ENCODE measurements at places on chromosomes 2 and 18.
A peak's percentile ranks its signal among the peaks of the same experiment; 100 is the strongest.

- no peak for DNase-seq
These were observed 489.8 kb downstream of the RNF144A start for GRCh38 chr2:7407001-7407400.

DNA sequence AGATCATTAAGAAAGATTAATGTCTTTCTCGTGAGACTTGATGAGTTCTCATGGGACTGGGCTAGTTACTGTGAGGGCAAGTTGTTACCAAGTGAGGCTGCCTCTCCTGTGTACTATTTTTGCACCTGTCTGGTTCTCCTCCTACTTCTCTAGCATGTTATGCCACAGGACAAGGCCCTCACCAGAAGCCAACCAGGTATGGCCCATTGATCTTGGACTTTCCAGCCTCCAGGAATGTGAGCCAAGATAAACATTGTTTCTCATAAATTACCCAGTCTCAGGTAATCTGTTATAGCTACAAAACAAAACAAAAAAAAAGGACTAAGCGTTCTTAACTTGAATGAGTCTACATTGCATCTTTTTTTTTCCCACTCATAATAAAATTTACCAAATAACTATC is 184.1 kb downstream of the CDH7 start:
- no peak for DNase-seq

GRCh38 chr18:23504720-23505119 is 1.4 kb downstream of the RMC1 start:
- DNase-seq = no peak

- DNase-seq = no peak
These were observed 54.2 kb upstream of the GAREM2 start for GRCh38 chr2:26118682-26119081.

- DNase-seq = no peak
These were observed 51.3 kb upstream of the CERS6 start for GRCh38 chr2:168404764-168405163.

DNA sequence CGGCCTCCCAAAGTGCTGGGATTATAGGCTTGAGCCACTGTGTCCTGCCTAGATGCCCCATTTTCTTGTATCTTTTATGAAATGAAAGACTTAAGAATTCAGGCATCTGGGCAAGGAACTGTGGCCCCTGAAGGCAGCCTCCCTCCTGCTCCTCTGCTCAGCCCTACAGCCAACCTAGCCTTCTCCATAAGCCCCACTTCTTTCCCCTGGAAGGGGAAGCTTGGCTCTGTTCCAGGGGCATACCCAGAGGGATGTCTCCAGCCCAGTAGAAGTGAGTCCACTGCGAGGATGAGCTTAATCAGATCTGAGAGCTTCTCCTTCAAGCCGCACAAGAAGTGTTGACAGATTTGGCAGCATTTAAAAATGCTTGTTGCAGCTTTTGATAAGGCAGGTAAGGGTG is 39.7 kb downstream of the RHOB start:
- no peak for DNase-seq

- peak; percentile 49 for DNase-seq
These were observed 12.5 kb upstream of the HK2 start for GRCh38 chr2:74821177-74822126.

- DNase-seq = no peak
These were observed 458.8 kb downstream of the METTL4 start for GRCh38 chr18:2112435-2113045.

DNA sequence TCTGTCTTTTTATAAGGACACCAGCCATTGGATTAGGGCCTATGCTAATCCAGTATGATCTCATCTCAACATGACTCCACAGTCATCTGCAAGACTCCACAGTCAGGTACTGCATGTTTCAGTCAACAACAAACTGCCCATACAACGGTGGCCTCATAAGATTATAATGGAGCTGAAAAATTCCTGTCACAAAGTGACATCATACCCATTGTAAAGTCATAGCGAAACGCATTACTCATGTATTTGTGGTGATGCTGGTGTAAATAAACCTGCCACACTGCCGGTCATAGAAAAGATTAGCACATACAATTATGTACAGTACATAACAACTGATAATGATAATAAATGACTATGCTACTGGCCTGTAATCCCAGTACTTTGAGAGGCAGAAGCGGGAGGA is 102.2 kb downstream of the TEX51 start:
- peak; percentile 14 for DNase-seq

Measured in RKO (cell line).